ENCODE measurements at places on chromosomes 2 and 18. TPM values are rescaled to one million over a fixed set of nuclear protein-coding genes. Genes with fewer than 3 reads are reported as not detected.
A peak's percentile ranks its signal among the peaks of the same experiment; 100 is the strongest.

The NLRC4 gene
- total RNA-seq, result not detected

The C2orf15 gene
- not detected for total RNA-seq

The STRADB gene
- 57.6 TPM for total RNA-seq

The KLHL29 gene
- total RNA-seq, result 2.9 TPM

The NEU2 gene
- not detected for total RNA-seq

The FAM124B gene
- 1.2 TPM for total RNA-seq

The ALLC gene
- not detected for total RNA-seq

- no peak for DNase-seq
Observed at GRCh38 chr2:128770143-128771085, 451.7 kb upstream of the HS6ST1 start.

DNA sequence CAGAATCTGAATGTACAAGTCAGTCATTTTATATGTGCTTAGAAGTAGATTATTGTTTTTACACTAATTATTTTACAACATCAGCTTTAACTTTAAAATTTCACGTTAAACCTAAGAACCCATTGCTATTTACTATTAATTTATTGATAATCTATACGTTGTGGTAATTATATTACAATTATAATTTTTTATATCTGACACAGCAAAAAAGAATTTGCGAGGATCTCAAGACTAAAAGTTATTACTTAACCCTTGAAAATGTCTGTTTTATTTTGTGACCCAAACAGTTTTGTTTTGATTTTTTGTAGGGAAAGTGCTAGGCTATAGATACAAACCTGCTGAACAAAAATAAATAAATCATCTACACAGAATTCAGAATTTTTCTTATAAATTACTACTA is 30.3 kb downstream of the BAZ2B start:
- no peak for DNase-seq

GRCh38 chr18:23528580-23529472 is 25.5 kb downstream of the RMC1 start:
- DNase-seq, result peak; percentile 83

GRCh38 chr18:42765302-42765701 is 350.2 kb downstream of the RIT2 start:
- no peak for DNase-seq

GRCh38 chr2:96984300-96984699 is 2.1 kb downstream of the FAM178B start:
- no peak for DNase-seq

GRCh38 chr2:215447056-215447455 is 11.2 kb upstream of the FN1 start:
- DNase-seq, result no peak

DNA sequence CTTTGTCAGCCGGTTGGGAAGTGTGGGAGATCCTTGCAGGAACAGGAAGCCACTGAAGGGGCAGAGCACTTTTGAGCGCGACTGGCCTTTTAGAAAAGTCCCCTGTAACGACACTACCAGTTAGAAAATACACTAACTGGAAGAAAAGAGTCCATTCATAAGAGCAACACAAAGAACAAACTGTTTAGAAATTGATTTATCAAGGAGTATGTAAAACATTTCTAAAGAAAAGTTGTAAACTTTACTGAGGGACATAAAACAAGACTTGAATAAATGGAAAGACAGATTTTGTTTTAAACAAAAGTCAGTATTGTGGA is 29.8 kb upstream of the POMC start:
- no peak for DNase-seq

GRCh38 chr2:84038866-84039265 is 420.2 kb downstream of the SUCLG1 start:
- no peak for DNase-seq

GRCh38 chr2:44840503-44840850 is 101.0 kb upstream of the SIX3 start:
- DNase-seq, result no peak

DNA sequence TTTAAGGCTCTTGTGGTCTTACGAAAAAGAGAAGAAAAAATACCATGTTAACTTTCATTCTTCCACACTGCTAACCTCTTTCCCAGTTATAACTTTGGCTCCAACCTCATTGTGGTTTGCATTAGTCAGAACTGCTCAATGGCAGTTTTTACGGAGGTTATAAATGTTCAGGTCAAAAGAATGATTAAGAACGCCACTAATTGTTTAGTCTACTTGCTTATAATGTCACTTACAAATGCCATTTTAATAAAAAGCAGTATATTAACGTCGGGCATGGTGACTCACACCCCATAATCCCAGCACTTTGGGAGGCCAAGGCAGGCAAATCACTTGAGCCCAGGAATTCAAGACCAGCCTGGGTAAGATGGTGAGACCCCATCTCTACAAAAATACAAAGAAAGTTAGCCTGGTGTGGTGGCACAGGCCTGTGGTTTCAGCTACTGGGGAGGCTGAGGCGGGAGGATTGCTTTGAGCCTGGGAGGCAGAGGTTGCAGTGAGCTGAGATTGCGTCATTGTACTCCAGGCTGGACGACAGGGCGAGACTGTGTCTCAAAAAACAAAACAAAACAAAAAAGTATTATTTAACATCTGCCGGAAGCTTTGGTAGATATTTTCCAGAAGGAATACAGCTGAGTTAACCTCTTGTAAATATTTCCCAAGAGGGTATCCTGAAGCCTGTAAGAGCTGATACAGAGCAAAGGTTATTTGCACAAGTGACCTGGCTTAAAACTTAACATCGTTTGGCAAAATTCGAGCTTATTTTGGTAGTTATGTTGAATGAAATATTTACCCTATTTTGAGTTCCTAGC is 5.1 kb downstream of the AGPS start:
- DNase-seq, result peak; percentile 92
